Kidney glomerular epithelial cell (primary cell): ENCODE measurements at places on chromosomes 11 and 22.

DNA sequence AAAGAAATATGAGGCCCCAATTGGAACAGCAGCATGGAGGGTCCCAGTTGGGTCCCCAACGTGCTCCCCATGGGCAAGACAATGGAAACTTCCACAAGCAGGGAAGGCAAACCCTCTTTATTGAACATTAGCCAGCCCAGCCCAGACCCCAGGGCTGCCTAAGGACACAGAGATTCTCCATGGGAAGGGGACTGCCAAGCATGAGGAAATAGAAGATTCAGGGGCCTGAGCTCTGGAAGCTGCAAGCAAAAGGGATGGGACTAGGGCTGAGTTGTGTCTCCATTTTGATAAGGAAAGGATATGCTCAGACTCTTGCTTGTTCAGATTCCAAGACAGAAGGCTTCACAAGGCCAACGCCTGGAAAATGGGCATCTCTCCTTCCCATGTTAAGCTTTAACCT, 23.3 kb downstream of the TMEM218 start:
- no peak for DNase-seq

- no peak for DNase-seq
Observed at GRCh38 chr11:125305345-125305744, 140.8 kb downstream of the PKNOX2 start.

DNA sequence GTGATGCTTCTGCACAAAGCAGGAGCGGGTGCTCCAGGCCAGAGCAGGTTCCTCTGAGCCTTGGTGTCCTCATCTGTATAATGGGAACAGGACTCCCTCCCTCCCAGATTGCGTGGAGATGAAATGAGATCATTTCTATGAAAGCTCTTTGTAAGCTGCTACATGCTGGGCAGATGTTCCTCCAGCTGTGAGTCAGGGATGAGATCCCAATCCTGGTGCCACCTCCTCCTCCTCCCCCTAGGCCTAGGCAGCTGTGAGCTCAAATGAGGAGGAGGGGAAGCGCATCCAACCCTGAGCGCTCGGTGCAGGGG, 7.0 kb upstream of the CABP2 start:
- DNase-seq: no peak

DNA sequence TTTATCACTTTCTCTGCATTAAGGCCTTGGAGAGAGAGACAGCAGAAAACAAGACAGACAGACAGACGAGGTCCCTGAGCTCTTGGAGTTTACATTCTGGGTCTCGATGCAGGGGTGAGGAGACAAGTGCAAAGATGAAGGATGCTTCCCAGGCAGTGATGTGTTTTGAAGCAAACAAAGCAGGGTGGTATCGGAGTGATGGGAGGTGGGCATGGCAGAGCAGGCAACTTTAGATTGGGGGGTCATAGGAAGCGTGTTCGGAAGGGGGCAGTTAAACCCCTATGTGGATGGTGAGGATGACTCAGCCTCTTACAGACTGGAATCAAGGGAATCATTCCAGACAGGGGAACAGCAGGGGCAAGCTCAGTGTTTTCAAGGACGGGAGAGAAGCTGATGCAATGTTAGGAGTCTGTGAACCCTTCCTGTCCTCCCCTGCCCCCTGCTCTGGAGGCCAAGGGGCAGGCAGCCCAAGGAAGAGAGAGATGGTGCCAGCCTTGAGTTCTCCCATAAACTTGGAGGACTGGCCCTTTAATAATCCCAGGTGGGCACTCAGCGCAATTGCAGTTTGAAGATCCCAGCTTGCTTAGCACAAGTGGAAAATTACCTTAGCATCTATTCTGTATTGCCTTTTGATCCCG, 180.2 kb downstream of the CHST1 start:
- DNase-seq: no peak

- DNase-seq: no peak
Observed at GRCh38 chr22:21443057-21443734, 24.0 kb upstream of the TMEM191C start.

DNA sequence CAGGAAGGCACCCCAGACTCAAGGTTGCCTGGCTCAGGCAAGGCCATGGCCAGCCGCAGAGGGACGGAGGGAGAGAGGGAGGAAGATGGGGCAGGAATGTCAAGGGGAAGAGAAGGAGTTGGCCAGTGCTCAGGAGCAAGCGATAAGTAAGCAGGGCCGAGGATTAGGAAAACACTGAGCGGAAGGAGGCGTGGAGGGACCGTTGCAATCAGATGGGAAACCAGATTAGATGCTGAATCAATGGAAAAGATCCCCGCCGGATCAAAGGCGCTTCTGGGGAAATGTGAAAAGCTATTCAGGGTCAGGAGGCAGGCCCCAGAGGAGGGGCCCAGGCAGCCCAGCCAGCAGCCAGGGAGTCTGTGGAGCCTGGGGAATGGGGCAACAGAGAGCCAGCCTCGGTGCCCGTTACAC, 26.6 kb upstream of the MYEOV start:
- no peak for DNase-seq

DNA sequence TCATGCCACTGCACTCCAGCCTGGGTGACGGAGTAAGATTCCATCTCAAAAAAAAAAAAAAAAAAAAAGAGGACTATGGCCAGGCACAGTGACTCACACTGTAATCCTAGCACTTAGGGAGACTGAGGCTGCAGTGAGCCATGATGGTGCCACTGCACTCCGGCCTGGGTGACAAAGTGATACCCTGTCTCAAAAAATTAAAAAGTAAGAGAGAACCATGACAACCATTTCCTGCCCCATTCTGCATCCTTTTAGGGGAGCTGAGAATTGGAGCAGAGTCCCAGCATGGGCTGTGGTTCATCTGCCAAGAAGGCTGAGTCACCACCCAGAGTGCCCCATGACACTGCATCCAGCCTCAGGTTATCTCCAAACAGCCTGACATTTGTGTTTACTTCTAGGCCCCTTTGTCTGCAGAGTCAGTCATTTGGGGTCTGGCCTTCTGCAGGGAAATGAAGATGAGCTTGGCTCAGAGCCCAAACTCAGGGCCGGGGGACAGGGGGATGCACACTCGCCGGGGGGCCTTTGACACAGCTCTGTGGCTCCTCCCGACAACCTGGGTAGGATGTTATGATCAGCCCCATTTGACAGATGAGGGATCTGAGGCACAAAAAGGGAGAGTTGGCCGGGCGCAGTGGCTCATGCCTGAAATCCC, 4.7 kb downstream of the CSDC2 start:
- DNase-seq: peak; percentile 37

GRCh38 chr11:95461858-95462257, 230.9 kb upstream of the SESN3 start:
- no peak for DNase-seq

DNA sequence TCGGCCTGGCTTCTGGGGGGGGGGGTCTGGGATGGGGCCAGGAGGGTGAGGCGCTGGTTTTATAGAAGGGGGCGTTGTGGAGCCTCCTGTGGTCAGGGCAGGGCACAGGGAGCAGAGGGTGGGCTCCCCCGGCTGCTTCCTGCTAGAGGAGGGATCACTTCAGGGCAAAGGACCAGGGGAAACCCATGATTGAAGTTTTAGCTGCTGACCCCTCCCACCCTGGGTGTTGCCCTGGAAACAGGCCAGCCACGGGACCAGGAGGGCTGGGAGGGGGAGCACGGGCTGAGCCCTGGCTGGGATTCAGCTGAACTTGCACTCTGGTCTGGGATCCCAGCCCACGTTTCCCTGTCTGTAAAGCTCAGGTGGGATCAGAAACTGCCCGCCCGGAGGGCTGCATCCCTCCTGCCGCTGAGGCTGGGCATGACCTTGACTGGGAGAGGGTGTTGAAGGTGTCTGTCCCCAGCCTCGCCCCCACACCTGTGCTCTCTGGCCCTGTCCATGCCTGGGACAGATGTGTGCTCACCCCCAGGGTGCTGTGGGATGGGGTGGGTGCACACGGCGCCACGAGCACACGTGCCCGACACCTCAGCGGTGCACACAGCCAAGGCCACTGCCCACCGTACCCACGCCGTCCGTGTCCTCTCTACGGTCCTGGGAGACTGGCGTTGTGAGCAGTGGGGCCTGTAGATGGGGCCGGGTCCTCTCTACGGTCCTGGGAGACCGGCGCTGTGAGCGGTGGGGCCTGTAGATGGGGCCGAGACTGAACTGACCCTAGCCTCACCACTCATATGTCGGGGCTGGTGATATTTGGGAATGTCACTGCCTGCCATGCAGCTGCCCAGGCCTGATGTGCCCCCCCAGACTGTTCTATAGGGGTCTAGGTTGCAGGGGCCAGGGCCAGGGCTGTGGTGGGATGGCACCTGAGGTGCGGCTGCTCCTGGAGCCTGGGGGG, 2.3 kb downstream of the TSPAN4 start:
- DNase-seq: peak; percentile 61

- no peak for DNase-seq
Observed at GRCh38 chr22:35660291-35661127, 12.3 kb downstream of the APOL6 start.

- DNase-seq: no peak
Observed at GRCh38 chr11:103585911-103586310, 450.5 kb upstream of the DDI1 start.

DNA sequence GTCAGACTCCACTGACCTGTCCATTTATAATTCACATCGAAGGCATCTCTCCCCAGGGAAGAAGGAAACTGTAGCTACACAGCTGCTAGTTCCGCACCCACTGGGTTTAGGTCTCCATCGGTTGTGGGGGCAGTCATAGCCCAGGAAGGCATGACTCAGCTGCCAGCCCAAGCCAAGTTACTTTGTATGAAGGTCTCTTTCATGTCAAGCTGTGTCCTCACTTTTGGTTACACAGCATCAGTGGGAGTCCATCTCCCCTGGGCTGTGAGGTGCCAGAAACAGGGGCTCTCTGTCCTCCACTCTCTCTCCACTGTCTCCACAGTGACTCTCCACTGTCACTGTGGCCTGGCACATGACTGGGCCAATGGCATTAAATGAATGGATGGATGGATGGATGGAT, 585.2 kb downstream of the BRD1 start:
- no peak for DNase-seq

DNA sequence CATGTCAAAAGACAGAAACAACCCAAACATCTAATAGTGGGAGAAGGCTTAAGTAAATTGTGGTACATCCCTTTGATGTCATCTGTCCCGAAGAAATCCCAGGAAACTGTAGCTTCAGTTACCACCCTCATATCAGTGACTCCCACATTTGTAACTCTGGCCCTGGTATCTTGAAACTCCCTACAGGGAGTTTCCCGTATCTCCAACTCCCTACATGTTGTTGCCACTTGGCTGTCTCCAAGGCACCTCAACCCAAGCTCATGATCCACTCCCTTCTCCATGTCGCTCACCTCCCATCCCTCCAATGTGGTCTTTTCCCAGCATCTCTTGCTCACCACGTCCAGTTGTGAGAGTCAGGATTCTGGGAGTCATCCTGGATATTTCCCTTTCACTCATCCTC, 68.1 kb downstream of the CACNG2 start:
- DNase-seq: no peak

DNA sequence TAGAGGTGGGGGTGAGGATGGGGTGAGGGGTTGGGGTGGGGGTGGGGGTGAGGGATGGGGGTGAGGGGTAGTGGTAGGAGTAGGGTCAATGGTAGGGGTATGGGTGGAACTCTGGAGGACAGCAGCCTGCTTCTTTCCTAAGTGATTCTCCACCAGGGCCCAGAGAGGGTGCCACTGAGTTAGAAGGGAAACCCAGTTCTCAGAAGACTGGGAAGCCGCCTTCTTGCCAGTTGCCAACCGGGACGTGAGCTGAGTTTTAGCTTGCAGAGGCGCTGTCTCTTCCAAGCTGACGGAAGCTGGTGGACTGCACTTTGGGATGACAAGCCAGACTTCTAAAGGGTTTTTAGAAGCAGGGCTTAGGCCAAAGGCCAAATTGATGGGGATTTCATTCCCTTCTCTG, 104.4 kb downstream of the NAT10 start:
- DNase-seq: no peak

DNA sequence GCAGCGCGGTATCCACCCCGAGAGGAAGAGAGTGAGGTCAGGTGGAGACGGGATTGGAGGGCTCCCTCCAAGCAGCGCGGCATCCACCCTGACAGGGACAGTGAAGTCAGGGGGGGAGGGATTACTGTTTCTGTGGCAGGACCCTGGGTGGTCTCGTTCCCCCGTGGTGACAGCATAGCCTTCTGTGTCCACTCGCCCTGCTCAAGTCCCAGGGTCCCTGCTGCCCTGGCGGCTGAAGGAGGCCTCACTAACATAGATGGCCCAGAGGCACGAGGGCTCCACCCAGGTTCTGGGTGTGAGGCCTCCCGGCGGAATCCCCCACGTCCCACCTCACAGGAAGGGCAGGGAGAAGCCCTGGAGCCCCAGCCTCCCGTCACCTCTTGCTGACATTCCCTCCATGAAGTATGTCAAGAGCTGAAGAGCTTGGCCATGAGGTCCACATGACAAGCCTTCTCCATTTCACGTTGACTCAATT, 636.1 kb downstream of the BRD1 start:
- no peak for DNase-seq

DNA sequence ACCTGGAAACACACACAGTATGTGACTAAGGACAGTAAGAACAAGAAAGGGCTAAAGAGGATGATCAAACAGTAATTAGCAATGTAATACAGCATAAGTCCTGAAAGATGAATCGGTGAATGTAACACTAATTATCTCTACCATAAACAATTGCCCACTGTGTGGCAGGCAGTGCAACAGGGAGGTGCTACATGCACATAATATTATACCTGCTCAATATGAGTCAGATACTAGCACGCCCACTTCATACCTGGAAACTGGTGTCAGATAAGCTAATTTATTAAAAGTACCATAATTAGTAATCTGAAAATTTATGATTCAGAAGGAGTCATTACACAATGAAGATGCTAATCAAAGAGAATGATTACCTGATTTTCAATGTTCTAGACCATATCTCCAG, 14.9 kb downstream of the CASP12 start:
- DNase-seq: no peak

- DNase-seq: no peak
Observed at GRCh38 chr11:109300211-109300610, 121.8 kb upstream of the C11orf87 start.

DNA sequence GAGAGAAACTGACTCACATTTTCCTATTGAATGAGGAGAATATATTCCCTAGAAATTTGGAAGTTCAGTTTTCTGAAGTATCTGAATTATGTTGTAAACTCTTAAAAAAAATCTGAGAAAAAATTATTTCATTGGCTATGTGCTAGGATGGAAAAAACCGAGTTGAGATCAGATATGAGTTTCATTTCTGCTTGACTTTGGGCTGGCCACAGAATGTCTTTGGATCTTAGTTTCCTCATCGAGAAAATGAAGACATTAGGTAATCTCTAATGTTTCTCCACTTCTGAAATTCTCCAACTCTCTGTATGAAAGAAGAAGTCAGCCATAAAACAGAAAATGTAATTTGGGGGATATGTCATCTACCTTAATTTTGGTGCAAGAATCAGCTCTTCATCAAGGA, 28.8 kb downstream of the SLN start:
- no peak for DNase-seq

GRCh38 chr22:17893900-17894535, 119.7 kb upstream of the BID start:
- DNase-seq: no peak
